Activated gamma-delta T cell (primary cell): ENCODE measurements at places on chromosomes 12 and 14.

DNA sequence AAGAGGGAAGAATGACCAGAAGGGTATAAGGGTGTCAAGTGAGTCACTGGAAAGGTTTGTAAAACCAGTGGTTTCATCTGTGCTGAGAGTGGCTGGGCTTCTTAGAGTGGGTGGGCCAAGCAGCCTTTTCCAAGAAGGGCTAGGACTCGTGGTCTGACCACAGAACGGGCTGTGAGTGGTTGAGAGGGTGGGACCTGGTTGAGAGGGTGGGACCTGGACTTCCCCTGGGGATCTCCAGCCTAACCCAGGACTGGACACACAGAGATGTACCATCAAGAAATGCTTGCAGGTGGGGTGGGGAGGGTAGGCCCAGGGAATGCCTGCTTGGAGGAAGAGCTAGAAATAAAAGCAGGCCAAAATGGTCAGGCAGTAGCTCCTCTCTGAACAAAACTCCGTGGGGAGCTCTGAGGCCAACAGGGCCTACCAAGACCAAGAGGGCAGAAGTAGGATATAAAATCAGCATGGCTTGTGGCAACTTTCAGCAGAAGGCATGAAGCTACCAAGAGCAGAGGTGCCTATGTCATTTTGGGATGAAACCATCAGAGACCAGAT, 140.5 kb downstream of the FOXN3 start:
- no peak for DNase-seq

GRCh38 chr12:114165921-114166320, 199.8 kb upstream of the RBM19 start:
- DNase-seq, result no peak

GRCh38 chr12:115519359-115519758, 758.1 kb downstream of the MED13L start:
- DNase-seq, result no peak

DNA sequence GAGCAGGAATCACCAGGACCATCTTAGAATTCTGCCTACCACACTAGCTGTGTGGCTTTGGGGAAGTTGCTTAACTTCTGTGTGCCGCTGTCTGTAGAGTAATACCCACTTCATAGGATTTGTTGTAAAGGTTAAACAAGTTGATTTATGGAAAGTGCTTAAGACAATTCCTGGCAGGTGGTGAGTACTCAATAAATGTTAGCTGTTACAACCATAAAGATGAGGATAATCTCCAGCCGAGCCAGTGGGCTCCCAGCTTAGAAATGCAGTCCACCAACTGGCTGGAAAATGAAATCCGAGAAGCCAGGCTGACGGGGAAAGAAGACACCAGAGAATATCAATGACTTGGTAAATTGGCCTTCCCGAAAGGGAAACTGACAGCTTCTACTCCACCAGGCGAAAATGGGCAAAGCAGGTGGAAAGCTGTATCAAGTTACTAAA, 173.5 kb downstream of the CHST11 start:
- no peak for DNase-seq

- no peak for DNase-seq
Observed at GRCh38 chr12:88266806-88267360, 124.8 kb downstream of the TMTC3 start.

DNA sequence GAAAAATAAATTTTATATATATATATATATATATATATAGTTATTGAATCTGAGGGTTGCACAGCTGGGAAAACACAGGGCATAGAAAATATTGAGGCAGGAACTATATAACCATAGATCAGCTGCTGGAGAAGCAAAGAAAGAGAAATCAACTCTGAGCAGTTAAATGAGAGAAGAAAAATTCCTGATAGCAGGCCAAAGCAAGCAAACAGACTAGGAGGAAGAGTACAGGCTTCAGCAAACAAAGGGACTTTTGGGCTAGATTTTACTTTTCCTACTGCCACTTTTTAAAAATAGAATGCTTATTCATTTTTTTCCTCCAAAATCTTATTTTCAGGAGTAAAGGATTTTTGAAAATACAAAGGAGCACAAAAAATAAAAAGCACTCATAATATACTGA, 216.0 kb upstream of the PRKD1 start:
- no peak for DNase-seq

DNA sequence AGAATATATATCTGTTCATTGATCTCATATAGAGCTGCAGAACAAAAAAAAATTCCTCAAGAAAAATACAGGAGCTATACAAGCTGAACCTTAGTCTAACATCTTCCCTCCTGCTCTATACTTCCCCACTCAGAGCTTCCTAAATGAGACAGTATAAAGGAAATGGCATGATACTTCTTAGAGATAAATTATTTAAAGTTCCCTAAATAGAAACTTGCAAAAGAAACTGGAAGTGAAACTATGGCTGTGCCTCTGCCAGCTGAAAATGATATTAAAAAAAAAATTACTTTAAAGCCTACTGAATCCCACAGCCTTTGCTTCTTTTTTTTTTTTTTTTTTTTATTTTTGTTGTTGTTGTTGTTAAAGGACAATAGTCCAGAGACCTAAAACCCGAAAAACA, 11.6 kb upstream of the NEK9 start:
- DNase-seq, result no peak

- no peak for DNase-seq
Observed at GRCh38 chr14:21503376-21503775, 7.8 kb downstream of the METTL3 start.

DNA sequence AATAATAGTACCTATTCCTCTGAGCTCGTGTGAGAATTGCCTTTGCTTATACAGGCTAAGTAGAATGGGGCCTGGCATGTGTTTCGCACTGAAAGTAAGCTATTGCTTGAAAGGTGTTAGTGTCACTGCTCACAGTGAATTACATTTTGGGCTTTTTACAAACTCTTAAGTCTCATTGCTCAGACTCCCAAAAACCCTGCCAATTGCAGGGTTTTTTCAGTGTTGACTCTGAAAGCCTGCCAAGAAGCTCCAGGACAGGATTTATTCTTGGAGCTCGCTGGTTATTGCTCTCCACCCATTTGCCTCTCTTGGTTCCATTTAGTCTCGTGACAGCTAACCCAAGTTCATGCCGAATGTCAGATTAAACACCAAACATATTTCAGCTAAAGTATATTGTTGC, 39.8 kb downstream of the NOPCHAP1 start:
- DNase-seq, result no peak

- no peak for DNase-seq
Observed at GRCh38 chr12:39372929-39373328, 70.0 kb downstream of the KIF21A start.

- no peak for DNase-seq
Observed at GRCh38 chr12:124506145-124506831, 61.1 kb downstream of the NCOR2 start.
